ENCODE measurements at places on chromosomes 5 and 9. TPM values are rescaled to one million over a fixed set of nuclear protein-coding genes. Genes with fewer than 3 reads are reported as not detected.

- no peaks in the 10 kb centered on the region for H3K27me3 ChIP-seq
- no peaks in the 10 kb centered on the region for H3K4me1 ChIP-seq
- H3K27ac ChIP-seq, result no peak overlapping the region
- no peak overlapping the region for H3K4me3 ChIP-seq
Measured at GRCh38 chr5:75756211-75756610, 39.0 kb upstream of the POC5 start.

GRCh38 chr5:142057697-142058056 lies 44.9 kb upstream of the GNPDA1 start:
- no peak overlapping the region for H3K4me3 ChIP-seq
- H3K27ac ChIP-seq, result no peak overlapping the region
- H3K27me3 ChIP-seq, result peaks cover 9% of the 10 kb centered on the region
- no peaks in the 10 kb centered on the region for H3K36me3 ChIP-seq
- no peak for DNase-seq
- peaks cover 4% of the 10 kb centered on the region for H3K4me1 ChIP-seq

DNA sequence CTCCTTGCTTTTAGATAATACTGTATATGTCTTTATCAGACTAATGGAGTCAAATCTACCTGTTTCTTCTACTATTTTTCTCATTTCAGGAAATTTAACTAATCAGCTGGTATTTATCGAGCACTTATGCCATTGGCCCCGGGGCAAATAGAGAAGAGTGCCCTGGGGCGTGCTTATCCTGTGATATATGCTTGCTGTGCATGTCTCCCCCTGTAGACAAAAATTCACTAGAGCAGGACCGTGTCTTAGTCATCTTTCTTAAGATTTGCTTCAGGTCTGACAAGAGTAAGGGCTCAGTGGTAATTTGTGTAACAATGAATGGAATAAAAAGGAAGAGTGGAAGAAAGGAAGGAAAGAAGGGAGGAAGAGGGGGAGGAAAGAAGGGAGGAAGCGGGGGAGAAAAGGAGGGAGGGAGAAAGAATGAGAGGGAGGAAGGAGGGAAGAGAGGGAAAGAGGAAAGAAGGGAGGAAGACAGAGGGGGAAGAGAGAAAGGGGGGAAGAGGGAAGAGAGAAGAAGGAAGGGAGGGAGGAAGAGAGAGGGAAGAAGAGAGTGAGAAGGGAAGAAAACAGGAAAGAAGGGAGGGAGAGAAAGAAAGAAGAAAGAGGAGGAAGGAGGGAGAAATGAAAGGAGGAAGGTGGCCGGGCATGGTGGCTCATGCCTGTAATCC lies 295.7 kb upstream of the PANK3 start:
- H3K36me3 ChIP-seq, result no peaks in the 10 kb centered on the region
- no peak overlapping the region for H3K4me3 ChIP-seq
- H3K27ac ChIP-seq, result peak overlapping the region; percentile 28

The IQGAP2 gene
- 43.4 TPM for total RNA-seq

The OMD gene
- total RNA-seq, result not detected

The FAM170A gene
- 0.23 TPM for total RNA-seq
